ENCODE measurements at places on chromosomes 7 and 10.
A peak's percentile ranks its signal among the peaks of the same experiment; 100 is the strongest.

DNA sequence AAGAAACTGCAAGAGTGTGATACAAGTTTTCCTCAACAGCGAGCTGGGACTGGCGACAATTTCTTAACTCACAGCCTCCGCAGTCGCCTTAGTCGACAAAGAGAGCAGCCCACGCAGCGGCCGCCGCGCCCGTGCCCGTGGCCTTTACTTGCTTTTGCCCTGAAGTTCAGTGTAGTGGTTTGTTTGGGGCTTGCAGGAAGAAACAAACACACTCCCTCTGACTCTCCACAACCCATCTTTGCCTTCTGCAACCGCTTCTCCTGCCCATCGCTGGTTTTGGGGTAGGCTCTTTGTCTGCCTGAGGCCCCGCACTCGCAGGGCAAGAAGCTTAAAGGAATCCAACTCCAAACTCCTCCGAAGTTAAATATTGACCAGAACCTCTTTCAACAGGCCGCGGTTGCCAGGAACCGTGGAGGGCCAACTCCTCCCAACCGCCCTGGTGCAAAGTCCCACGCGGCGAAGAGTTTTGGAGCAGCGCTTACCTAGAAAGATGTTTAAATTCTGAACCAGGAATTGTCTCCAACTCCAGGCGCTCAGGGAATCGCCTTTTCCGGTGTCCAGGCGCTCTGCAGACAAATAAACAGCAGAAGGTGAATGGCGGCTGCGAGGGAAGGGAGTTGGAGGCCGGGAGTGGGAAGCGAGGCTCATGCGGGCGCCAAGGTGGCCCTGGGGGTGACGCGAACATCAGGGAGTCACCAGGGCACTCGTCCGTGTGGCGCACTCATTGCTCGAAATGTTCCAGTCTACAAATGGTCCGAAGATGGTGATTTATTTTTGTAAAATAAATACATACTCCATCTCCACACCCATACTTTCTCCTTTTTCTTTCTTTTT is 8.3 kb downstream of the HOXA4 start:
- no peak for DNase-seq

DNA sequence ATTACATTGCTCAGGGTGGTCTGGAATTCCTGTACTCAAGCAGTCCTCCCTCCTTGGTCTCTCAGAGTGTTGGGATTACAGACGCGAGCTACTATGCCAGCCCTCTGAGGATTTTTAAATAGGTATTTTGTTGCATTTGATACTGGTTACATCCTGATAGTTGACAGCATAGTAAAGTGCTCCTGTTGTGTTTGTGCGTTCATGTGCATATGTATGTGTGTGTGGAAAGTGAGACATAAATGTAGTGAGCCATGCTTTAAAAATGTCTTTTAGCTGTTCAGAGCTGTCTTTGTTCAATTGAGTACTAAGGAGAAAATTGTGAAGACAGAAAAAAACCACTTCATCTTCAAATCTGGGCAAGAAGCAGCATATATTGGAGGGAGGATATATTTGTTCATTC is 27.8 kb downstream of the ZNRF2 start:
- DNase-seq: no peak

GRCh38 chr10:22259280-22259679 is 41.5 kb upstream of the EBLN1 start:
- peak; percentile 11 for DNase-seq

DNA sequence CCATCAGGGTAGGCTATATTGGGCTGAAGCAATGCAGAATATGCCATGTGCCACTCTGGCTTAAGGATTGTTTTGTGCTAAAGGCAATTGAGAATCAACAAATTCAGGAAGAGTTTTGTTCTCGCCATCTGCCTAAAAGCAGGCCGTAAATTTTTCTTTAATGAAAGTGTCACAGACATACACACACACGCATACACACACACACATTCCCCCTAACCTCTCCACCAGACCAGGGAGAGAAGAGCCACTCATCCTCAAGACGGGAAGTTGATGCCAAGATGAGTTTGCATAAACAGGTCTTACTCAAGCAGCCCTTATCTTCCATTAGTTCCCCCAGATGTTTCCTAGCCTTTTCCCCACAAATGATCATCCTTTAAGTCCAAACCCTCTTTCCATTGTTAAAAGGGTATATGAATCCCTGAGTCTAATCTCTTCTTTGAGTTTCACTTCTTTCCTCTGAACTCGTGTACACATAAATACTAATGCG is 59.6 kb upstream of the TRIM24 start:
- no peak for DNase-seq

DNA sequence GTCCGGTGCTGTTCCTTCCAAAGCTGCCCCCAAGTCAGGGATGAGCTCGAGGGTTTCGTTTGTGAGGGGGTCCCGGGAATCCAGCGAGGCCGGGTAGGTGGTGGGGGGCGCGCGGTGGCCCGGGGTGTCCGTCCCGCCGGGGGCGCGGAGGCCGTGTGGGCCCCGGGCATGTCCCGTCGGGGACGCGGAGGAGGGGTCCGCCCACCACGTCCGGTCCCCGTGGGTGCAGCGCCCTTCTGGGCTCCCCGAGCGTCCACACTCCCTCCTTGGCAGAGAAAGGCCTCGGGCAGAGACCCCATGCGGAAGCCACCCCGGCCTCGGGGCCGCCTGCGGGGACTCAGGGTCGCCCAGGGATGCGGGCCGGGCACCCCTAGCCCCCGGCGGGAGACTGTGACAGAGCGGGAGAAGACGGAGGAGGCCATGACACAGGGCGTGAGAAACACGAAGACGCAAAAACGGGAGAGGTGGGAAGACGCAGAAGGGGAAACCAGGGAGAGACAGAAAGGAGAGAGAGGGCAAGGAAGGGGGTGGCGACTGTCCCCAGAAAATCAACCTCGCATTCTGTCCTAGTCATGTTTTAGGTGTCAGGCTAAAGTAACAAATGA is 640 bp upstream of the ZNF425 start:
- DNase-seq: peak; percentile 75

GRCh38 chr10:49592726-49593563 is 17.2 kb upstream of the SLC18A3 start:
- peak; percentile 55 for DNase-seq

DNA sequence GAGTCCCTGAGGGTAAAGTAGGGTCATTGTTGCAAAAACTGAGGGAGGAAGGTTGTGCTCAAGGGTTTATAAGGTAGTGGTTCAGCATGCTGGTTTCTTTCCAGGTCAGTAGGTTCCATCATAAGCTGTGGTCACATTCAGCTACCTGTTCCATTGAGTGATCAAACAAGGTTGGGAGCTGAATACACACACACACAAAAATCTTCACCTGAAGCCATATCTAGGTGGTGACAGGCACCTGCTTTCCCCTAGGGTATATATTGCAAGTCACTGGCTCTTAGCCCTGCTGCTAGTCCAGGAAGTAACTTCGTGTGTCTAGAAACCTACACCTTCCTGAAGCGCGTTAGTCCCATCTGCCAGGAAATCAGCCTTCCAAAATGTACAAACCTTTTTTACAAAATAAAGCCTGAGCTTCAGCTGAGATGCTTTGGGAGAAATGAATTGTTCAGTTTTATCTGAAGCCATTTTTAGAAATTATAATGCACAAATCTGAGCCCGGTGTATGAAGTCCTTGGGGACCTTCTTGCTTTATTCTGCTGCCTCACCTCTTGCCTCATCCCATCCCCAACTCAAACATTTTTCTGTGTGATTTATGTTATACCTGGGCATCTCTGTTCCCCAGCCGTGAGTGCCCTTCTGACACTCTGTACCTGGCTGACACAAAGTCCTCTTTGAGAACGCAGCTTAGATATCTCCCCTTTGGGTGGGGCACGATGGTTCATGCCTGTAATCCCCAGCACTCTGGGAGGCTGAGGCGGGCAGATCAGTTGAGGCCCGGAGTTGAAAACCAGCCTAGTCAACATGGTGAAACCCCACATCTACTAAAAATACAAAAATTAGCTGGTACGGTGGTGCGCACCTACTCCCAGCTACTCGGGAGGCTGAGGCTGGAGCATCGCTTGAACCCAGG is 10.6 kb upstream of the LAMTOR4 start:
- DNase-seq: no peak

DNA sequence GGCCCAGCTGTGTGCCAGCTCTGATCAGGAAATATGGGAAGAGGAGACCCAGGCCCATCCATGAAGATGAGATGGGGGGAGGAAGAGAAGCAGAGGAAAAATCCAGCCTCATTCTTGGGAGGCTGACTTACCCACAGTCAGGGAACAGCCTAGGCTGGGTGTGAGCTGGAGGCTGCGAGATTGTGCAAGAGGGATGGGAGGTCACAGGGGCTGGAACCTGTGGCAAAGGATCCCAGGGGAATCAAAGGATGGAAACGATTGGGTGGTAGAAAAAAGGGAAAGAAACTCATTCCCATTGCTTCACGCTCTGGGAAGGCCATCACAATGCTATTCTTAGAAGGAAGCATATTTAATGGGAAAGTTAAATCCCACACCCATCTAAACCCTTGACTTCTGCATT is 26.7 kb upstream of the CRHR2 start:
- DNase-seq: no peak

DNA sequence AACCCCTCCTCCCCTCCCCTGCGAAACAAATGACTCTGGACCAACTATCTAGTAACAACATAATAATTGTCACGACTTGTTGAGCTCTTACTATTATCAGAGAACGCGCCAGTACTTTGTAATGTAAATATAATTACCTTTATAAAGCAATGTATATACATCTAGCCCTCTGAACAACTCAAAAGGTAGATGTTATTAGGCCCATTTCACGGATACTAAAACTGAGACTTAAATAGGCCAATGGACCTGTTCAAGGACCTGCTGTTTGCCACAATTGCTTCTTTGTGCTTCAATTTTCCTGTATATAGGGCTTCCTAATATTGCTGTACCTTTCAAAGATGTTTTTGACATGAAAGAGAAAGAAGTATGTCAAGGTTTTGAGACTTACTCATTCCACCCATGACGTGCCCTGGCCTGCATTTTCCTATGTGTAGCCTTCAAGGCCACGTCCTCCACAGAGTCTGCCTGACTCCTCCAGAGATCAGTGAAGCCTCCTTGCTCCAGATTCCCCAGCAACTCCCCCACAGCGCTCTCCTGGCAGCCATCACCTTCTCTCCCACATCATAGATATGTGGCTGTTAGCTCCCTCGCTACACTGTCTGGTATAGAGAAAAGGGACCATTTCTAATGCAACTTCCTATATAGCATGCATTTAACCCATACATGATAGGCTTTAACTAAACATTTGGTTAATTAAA is 156.6 kb downstream of the SKIDA1 start:
- DNase-seq: no peak

GRCh38 chr10:114313866-114314265 is 74.8 kb downstream of the VWA2 start:
- DNase-seq: no peak

- DNase-seq: no peak
Observed at GRCh38 chr7:30934732-30935568, 23.3 kb downstream of the AQP1 start.

DNA sequence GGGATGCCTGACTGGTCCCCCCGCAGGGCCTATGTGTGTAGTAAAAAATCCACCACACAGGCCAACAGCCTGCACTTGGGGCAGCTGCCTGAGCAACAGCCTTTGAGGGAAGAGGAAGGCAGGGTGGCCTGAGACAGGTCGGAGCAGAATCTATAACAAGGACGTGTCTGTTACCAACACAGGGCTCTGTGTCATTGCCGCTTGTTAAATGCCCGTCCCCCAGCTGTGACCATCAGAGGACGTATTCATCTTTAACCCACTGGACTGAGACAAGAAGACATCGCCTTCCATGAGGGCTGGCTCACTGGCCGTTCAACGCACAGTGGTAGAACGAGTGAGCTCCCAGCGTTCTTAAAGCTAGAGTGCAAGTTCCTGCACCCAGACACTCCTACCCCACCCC is 7.8 kb downstream of the PDIA4 start:
- DNase-seq: no peak

DNA sequence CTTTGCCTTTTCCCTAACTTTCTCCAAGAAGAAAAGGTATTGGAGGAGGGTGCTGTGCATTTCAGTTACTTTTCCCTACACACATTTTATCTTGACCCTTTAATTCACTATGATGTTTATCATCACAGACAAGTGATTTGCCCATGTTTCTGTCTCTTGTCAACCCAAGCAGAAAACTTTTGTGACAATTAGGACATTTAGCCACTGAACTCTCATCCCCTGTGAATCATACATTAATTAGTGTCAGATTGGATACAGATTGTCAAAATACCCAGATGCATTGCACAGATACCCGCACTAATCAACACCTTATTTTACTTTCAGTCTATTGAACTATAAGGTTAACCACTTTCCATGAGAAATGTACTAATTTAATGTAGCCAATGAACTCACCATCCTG is 912.9 kb downstream of the SORCS1 start:
- no peak for DNase-seq

GRCh38 chr10:16828114-16828568 is 10.9 kb upstream of the RSU1 start:
- DNase-seq: peak; percentile 43

GRCh38 chr10:111289461-111289860 is 212.6 kb downstream of the ADRA2A start:
- DNase-seq: no peak

- DNase-seq: no peak
Observed at GRCh38 chr7:27593226-27593625, 69.5 kb downstream of the HIBADH start.

GRCh38 chr7:24894429-24895221 is 85.4 kb downstream of the OSBPL3 start:
- no peak for DNase-seq

- no peak for DNase-seq
Observed at GRCh38 chr10:1130226-1130625, 74.0 kb downstream of the WDR37 start.

DNA sequence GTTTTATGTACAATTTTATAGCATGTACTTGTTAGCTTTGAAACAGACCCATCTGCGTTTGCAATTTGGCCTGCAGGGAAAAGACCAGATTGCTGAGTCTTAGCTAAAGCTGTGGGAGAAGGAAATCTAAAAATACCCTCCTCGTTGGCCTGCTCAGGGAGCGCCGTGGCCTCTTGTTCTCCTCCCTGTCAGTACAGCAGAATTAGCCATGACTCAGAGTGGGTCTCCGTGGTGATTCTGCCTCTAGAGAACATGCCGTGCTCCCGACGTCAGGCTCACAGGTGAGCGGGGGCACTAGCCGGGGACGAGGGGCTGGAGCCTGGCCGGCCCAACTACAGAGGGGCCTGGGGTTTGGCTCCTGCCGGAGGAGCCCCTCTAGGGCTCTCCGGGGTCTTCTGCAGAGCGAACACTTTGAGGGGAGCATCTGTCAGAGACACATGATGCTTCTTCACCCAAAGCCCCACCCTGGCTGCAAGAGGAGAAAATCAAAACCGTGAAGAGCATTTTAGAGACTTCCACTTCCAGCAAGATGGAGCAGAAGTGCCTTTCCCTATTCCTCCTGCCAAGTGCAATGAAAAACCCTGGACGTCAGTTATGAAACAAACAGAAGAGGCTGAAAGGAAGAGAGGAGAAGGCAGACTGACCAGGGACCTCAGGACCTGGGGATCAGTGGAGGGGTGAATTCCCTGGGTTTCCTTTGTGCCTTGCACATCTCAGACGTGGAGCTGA is 98.9 kb downstream of the LHPP start:
- DNase-seq: no peak

Measured in activated naive CD4-positive, alpha-beta T cell treated with Interleukin-2 at 50 U/mL for 16 hours (primary cell).